ENCODE measurements at places on chromosomes 1 and 21.

- no peak for DNase-seq
These were observed 9.1 kb upstream of the MATN1 start for GRCh38 chr1:30732277-30732996.

GRCh38 chr21:38631676-38632075, 133.4 kb upstream of the ERG start:
- no peak for DNase-seq

DNA sequence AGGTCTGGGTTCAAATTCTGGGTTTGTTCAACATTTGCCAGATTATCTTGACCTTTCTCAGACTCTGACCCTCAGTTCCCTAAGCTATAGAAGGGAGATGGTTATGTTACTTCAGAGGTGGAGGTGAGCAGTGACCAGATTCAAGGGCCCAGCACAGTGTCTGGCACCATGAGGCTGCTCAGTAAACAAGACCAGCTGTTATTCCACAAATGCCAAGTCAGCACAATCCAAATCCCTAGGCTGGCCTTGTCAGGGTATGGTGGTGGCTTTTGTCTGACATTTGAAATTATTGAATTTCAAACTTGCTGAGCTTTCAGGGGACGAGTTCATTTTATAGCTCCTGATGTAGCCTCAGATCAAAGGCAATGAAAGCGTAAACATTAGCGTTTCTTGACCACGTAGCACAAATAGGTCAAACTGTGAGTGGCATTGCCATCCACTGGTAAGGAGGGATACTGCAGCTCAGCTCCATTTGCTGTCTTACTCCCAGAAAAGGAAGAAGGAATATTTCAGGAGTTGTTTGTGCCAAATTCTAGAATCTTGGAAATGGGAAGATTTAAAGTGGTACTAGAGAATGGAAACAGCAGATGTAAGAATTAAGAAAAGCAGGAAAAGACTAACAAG, 94.3 kb upstream of the EDN2 start:
- no peak for DNase-seq

DNA sequence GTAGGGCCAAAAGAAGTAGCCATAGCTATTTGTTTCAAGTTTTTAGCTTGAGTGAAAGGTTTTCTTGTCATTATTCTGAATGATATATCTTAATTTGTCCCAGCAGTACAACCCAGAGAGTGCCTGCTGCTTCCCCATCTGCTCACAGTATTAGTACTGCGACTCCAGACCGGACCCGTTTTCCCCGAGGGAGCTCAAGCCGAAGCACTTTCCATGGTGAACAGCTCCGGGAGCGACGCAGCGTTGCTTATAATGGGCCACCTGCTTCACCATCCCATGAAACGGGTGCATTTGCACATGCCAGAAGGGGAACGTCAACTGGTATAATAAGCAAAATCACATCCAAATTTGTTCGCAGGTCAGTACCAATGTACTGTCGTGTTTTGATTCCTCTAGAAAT, 37.2 kb upstream of the C1orf115 start:
- DNase-seq, result no peak

DNA sequence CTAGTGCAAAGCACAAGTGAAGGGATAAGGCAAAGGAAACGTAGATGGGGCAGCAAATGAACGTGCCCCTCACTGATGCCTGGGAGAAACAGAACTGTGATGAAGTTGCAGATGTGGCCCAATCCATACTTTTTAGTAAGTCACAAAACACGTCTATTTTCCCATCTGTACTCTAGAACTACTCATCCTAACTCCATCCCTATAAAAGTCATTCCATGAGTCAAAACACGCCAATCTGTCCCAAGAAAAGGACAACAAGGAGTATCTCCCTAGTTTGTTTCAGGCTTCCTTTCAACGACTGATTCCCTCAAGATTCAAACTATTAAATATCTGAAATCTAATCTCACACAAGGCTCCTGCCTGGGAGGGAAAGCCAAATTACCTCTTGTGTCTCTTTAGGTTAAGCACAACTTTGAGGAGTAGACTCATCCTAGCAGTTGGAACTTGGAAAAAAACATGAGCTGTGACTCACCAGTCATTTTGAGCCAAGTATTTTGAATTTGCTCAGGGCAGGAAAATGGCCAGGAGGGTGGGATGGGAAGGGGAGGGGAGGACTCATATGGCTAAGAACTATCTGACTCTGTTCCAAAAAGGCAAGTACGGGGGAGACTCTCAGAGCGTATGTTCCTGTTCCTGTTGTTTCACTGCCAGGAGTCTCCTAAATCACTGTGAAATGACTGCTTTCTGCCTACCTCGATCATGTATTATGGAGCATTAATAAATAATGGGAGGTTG, 214.5 kb upstream of the CAMK1G start:
- peak; percentile 57 for DNase-seq

- DNase-seq, result peak; percentile 7
These were observed 39.4 kb downstream of the IGFN1 start for GRCh38 chr1:201229771-201230635.

GRCh38 chr1:212987702-212988322, 27.9 kb downstream of the ANGEL2 start:
- no peak for DNase-seq

DNA sequence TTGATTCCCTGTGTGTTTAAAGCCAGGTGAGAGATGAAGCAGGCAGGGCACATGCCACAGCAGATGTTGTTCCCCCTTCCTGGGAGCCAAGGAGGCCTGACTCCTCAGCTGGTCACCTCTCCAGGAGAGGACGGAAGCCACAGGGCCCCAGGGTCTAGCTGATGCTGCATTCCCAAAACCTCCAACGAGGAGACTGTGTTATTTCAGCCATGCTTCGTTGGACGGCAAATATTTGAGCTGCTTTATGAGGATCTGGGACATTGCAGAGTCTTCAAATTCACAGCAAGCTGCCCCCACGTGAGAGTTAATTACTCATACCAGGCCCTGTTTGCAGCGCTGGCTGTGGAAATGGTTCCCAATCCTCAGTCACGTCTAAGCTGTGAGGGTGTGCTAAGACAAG, 85.3 kb downstream of the CDC7 start:
- DNase-seq, result no peak

DNA sequence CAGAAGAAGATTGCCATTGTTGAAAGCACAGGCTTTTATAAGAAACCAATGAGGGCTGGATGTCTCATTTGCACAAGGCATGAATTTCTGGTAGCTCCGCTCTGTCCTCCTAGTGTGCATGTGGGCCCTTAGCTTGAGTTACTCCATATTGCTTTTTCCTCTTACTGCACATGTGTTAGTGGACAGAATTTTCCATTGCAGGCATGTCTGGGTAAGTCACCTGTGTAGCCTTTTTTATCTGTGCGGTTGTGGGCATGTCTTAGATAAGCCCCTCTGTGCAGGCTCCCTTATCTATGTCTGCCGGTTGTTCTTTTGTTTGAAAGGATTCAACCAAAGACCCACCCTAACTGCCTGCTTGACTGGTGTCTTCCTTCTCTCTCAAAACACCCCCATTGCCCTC, 7.2 kb upstream of the CLCA1 start:
- DNase-seq, result no peak

DNA sequence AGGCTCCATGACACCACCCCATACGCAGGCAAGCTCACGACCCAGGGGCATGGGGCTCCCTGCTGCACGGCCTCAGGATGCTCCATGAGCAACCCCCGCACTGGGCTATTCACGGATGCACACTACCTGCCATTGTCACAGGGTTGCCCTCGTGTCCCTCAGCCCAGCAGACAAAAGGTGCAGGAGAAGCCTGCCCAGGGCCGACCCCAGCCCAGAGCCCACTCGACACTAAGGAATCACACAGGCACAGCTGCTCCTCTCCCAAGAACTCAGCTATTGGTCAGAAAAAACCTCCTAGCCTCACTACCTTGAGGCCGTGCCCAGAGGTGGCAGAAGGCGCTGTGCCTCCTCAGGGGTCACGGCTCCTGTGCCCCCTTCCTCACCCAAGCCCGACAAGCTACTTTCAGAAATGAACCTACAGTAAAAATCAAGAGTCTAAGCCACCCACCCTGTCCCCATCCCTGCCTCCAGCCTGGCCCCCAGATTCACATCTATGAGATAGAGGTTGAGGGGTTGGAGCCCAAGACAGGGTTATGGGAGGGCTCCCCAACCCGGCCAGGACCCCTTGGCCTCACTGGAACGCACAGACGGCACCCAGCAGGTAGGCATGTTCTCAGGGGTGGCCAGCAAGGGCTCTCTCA, 6.4 kb upstream of the SPATC1L start:
- no peak for DNase-seq

GRCh38 chr1:174946031-174946430, 53.7 kb upstream of the CACYBP start:
- no peak for DNase-seq

DNA sequence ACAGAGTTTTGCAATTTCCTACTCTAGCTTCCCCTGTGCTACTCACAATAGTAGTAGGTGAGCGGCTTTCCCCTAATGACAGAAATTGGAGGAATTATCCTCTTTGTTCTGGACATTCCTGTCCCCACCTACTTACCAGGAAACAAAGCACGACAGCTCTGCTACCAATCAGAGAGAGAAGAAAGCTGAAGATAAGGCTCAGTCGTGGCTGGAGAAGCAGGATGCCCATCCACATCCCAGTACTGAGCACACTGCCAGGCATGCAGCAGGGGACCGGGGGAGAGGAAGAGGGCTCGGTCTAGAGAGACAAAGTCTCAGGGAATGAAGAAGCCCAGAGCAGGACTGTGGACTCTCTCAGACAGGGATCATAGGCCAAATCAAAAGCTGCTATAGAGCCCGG, 134.1 kb upstream of the KRTAP19-8 start:
- no peak for DNase-seq

DNA sequence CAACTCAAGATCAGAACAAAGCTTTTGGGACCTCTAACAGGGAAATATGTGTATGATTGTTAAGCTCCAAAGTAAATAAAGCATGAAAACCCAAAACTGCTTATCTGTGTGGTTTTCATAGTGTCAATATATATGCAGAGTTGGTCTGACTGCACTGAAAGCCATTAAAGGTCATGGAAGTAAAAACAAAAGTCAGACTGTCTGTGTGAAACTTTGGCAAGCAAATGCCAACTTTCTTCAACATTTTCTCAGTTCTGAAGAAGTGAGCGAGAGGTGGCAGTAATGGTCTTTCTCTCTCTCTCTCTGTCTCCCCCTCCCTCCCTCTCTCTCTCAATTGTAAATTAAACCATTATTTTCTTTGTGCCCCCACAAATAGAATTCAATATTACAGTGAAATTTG, 100.1 kb upstream of the S1PR1 start:
- DNase-seq, result no peak

DNA sequence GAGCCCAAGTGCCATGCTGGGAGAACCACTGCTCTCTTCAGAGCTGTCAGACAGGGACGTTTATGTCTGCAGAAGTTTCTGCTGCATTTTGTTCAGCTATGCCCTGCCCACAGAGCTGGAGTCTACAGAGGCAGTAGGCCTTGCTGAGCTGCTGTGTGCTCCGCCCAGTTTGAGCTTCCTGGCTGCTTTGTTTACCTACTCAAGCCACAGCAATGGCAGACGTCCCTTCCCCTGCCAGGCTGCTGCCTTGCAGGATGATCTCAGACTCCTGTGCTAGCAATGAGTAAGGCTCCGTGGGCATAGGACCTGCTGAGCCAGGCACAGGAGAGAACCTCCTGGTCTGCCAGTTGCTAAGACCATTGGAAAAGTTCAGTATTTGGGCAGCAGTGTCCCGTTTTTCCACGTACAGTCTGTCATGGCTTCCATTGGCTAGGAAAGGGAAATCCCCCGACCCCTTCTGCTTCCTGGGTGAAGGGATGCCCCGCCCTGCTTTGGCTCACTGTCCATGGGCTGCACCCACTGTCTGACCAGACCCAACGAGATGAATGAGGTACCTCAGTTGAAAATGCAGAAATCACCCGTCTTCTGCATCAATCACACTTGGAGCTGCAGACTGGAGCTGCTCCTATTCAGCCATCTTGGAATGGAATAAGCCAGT, 31.9 kb downstream of the CYP4B1 start:
- DNase-seq, result no peak

GRCh38 chr1:116971258-116971860, 30.2 kb upstream of the CD101 start:
- DNase-seq, result no peak

- peak; percentile 65 for DNase-seq
These were observed 838 bp downstream of the CCDC28B start for GRCh38 chr1:32201011-32201855.

DNA sequence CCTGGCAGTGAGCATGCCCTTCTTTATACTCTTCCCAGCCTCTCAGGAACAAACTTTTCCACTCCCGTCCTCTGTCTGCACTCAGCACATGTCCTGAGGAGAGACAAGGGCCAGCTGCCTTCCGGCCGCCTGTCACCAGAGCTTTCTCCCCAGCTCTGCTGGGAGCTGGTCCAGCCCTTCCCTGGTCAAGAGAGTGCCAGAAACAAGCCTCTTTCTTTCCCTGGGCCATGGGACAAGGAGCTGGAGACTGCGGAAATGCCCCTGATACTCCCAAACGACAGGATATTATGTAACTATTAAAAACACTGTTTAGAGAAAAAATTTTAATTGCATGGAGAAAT, 10.4 kb downstream of the LAMB3 start:
- DNase-seq, result no peak

DNA sequence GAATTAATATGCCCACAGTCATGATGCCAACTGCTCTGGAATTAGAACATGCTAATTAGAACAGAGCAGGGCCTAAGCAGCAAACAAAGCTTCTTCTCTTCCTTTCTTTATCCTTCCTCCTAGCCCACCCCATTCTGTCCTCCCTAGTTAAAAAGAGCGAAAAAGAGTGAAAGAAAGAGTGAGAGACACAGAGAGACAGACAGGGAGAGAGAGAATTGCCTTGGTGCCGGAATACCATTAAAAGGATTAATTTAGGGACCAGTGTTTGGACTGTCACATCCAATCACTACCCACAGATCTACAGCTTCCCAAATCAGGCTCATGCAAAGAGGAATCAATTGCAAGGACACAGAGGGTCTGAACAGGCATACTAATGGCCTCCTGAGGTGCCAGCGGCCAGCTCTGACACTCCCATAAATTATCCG, 7.0 kb downstream of the ERI3 start:
- DNase-seq, result no peak

GRCh38 chr1:14507262-14507661, 91.2 kb upstream of the KAZN start:
- no peak for DNase-seq

DNA sequence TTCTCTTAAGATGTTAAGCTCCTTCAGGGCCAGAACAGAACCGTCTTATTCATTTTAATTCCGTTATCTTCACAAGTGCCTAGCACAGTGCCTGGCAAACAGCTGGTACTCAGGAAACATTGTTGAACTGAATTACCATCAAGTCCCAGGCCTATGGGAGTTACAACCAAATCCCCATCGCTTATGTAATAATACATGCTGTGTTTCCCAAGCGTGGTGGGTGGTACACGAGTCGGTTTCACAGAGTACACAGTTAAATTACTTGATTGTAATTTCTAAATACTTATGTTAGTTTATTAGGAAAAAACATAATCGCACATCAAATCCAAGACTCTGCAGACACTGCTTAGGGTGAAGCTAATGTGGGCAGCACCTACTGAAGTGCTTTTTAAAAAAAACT, 1.0 kb downstream of the ANGEL2 start:
- no peak for DNase-seq

- no peak for DNase-seq
These were observed 121.3 kb downstream of the PCBP3 start for GRCh38 chr21:45764792-45765191.

- no peak for DNase-seq
These were observed 120.5 kb upstream of the RUNX1 start for GRCh38 chr21:35169574-35169973.

GRCh38 chr1:212351588-212352362, 62.9 kb downstream of the PACC1 start:
- no peak for DNase-seq
